ENCODE measurements at places on chromosomes 2 and 18.

DNA sequence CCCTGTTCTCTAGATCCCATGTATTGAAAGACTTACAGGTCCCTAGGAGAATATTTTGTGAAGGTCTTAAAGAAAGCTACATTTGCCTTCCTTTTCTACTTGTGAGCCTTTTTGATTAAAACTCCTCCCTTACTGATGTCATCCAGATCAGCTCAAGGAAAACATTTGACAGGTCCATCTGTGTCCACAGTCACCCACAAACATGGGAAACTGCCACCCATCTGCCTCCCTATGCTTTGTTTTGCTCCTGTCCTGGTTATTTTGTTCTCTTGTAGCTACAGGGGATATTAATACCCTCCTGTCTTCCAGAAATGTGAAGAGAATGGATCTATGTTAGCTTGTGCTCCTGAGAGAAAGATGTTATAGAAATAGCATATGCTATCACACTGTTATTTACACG, 203.6 kb upstream of the GALNT5 start:
- no peak for DNase-seq

DNA sequence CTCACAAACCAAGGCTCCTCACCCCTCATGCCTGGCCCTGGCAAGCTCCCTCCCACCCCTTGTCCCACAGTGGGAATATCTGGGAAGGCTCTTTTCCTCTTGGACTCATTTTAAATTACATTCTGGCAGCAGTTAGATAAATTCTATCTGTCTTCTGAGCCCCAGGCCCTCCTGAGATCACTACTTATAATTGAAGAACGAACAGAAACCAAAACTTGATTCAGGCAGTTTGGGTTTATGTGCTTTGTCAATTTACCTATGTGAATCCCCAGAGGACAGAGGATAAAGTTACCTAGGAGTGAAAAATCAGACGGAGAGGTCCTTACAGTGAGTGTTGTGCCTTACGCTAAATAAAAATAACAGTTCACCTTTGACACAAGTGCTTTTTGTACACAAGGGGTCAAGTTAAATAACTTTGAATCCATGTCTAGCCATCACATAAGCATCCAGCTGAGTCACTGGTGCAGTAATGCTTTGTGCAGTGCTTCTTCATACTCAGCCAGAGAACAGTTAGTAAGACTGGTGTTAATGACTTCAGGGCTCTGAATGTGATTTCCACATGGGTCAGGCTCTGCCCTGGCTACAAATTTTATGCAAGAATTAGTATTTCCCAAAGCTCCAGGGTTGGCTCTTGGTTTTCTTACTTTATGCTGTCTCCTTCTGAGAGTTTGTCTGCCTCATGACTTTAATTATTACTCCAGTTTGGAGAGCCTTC, 329.3 kb downstream of the INSIG2 start:
- no peak for DNase-seq

DNA sequence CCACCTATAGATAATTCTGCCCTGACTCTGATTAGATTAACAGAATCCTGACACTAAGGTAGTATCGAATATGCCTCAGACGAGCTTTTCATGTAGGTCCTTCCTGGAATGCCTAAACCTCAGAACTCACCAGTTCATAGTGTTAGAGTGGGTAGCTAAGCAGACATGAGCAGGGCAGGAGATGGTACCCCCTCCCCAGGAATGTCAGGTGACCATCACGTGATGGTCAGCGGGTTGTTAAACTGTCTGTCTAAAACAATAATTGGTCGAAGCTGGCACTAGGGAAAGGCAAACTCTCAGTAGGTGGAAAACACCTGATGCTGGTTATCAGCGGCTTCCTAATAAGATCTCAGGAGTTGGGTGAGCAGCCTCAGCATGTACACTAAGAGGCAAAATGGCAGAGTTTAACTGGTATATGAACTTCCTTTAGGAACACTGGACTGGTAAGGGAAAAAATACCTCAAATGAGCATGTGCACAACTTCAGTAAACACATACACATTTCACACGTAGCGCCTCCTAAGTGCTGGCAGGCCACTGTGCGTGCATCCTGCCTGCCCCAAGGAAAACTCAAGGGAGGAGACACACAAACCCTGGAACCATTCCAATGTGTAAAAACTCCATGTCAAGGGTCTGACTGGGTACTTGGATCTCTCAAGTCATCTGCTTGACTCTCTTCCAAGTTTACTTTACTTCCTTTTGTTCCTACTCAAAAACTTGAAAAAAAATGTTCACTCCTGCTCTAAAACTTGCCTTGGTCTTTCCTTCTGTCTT, 339.5 kb downstream of the GULP1 start:
- no peak for DNase-seq

- DNase-seq, result no peak
Observed at GRCh38 chr2:217723981-217724380, 278.8 kb downstream of the TNS1 start.

DNA sequence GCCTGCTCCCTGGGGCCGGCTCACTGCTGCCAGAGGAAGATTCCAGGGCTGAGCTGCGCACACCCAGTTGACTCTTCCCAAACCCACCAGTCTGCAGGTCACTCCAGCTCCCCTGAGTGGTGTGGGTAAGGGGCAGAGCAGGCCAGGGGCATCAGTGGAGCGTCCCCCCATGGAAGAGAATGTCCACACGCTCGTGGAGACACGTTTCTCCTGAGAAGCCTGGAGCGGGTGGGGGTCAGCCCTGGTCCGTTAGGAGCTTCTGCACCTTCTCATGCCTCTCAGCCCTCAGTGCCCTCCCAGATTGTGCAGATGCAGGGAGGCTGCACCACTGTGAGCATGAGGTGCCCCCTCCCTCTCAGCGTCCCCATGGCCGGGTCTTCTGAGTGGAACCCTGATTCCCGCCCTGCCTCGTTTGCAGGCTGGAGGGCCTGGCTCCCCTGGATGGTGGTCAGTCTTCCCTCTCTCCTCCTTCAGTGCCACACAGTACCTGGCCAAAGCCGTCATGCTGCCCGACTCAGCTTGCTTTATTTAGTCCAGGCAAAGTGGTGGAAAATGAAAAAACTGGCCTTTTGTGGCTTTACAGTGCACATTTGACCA, 37.0 kb downstream of the TWIST2 start:
- DNase-seq, result no peak

DNA sequence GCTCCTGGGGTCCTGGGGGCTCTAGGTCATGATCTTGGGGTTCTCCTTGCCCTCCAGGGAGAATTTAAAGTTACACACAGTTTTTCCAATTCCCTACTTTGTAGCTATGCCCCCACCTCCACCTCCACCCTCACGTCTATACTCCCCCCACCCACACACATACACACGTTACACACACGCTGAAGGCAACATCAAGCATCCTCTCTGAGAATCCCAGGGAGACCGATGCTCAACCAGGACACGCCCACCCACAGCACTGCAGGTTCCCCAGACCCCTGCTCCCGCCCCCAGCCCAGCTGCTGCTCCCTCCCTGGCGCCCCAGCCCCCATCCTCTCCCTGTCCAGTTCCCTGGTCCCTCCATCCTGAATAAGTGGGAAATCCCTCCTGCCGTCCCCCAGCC, 6.4 kb upstream of the TNS1 start:
- DNase-seq, result no peak

GRCh38 chr18:9619990-9620389, 5.6 kb upstream of the PPP4R1 start:
- DNase-seq, result no peak

- DNase-seq, result no peak
Observed at GRCh38 chr2:159516241-159516758, 100.0 kb downstream of the BAZ2B start.

DNA sequence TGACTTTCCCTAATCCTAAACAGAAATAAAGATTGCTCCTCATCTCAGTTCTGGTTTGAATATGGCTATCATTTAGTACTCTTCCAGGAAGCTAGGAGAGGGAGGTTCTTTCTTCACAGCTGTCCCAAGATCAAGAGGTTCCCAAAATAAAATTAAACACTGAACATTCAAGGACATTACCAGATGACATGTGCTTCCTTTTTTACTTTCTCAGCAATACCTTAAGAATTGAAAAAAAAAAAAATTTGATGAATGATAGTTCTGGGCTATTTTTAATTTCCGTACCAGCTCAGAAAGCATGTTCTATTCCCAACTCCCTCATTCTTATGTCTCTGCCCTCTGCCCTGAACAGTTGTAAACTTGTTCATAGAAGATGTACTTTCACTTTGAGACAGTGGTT, 61.7 kb upstream of the MYL1 start:
- no peak for DNase-seq

GRCh38 chr18:21300035-21300907, 58.2 kb downstream of the GREB1L start:
- DNase-seq, result no peak

DNA sequence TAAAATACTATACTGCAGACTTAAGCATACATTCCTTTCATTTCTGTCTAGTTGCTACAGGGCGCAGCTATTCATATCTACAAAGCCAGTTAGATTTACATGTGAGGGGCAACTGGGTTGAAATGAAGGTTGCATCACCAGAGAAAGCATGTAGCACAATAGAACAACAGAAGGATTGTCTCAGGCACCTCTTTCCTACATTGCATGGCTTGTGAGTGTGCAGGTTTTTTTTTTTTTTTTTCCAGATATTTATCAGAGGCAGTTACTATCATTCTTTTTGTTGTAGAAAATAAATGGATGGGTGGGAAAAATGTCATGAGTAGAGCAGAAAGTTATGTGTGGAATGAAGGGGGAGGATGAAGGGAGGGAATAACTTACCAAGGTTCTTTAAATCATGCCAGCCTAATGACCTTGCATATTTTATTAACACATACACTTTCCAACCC, 86.8 kb downstream of the ERBB4 start:
- no peak for DNase-seq

DNA sequence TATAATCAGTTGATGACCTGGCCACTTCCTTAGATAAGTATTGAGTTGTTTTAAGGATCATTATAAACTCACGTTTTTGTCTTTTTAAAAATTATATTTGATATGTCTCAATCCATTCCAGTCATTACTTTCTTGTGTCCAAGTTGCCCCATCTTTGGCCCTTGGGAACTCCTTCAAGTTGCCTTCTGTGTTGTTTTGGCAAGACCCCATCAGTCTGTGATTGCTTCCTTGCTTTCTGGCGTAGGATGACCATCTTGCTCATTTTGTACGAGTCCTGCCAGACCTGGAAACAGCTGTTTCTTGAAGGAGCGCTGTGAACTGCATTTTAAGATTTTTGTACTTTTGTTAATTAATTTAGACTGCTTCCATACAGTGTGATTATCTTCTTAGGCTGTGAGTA, 68.9 kb upstream of the ITM2C start:
- DNase-seq, result no peak

- DNase-seq, result no peak
Observed at GRCh38 chr2:19949071-19949470, 40.8 kb downstream of the WDR35 start.

DNA sequence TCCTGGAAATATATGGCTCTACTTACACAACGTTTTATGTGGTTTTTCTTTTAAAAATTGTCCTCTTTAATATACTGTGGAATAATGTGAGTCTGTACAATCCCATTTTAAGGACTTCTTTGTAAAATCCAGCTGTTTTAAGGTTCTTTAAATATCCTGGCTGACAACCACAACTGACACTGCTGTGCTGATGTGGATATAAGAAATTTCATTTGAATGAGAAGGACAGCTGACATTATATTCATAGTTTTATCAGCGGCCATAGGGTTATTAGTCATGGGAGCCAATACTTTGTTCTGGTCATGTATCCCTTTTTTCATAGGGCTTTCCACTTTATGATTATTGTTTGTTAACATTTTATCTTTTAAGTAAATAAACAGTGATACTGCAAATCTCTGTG, 169.5 kb downstream of the CAMKMT start:
- no peak for DNase-seq

DNA sequence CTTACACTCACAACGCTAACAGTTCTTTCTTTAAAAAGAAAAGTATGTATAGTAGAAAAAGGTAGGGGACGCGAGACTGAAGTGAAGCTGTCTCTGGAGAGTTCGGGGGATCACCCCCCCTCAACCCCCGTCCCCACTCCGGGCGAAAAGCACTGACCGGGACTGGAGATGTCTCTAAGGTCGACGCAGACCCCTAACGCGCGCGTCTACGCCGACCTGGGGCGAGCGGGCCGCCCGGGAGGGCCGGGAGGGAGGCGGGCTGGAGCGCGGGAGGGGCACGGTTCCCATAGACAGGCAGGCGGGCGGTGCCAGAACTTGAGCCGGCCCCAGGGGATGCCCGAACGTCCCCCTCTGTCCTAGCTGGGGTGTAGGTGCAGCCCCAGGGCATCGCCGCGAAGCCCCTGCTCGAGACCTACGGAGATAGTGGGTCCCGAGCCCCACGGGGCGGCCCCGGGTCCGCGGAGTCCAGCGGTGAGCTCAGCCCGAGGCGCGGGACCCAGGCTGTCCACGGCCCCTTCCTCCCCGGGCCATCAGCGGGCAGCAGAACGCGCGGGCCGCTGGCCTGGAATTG, 82.2 kb downstream of the CHRNA1 start:
- no peak for DNase-seq

DNA sequence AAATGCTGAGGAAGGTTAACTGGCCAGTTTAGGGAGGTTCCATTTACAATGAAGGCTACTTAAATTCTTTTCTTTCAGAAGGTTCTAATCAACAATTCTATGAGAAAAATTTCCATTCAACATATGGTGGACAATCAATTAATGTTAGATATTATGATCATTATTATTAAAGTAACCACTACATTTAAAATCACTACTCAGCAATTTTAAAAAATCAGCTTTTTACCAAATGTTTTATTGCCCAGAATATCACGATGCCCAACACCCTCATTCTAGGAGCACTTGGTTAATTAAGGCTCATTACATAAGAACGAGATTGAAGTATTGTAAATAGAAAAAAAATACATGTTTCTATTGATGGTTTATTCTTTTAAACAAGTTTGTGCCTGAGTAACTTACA, 396.1 kb downstream of the NRXN1 start:
- no peak for DNase-seq

- no peak for DNase-seq
Observed at GRCh38 chr2:54585136-54585733, 129.1 kb downstream of the SPTBN1 start.

- no peak for DNase-seq
Observed at GRCh38 chr2:147255812-147256211, 589.0 kb upstream of the ACVR2A start.

GRCh38 chr18:395456-396250, 104.8 kb downstream of the COLEC12 start:
- DNase-seq, result no peak

GRCh38 chr2:237459226-237459625, 27.8 kb upstream of the MLPH start:
- no peak for DNase-seq

- no peak for DNase-seq
Observed at GRCh38 chr2:230942920-230943896, 18.2 kb upstream of the GPR55 start.

DNA sequence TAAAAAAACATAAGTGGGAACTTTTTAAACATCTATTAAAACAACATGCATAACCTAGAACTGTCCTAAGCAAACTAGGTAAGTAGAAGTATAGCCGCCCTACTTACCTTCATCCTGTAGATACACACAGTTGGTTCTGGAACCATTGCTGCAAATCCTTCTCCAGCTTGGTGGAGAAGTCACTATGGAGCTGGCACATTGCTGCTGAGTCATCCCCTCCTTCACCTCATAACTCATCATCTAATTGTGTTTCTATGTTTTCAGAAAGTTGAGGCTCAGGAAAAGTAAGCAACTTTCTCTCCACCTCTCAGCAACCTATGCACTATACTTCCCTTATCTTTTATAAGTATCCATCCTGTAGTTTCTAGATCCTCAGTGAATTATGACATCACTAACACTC, 269.8 kb upstream of the MMADHC start:
- no peak for DNase-seq

GRCh38 chr2:227707390-227707789, 10.4 kb downstream of the SLC19A3 start:
- DNase-seq, result no peak

- DNase-seq, result no peak
Observed at GRCh38 chr2:134499307-134499926, 219.4 kb downstream of the TMEM163 start.
